Naive thymus-derived CD4-positive, alpha-beta T cell (primary cell): ENCODE measurements at places on chromosomes 7 and 10.

DNA sequence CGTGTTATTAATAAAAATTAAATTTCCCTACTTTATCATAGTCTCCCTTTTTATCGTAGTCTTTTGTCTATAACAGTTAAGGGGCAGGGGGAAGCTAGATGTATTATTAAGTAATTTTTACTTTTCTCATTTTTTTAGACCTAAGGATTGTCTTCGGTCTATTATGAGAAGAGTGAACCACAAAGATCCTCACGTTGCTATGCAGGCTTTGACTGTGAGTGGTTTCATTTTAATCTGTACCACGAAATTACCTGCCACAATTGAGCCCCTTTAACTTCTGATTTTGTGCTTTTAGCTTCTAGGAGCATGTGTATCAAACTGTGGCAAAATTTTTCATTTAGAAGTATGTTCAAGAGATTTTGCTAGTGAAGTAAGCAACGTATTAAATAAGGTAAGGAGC, 40.6 kb downstream of the STAM start:
- no peaks in the 10 kb centered on the region for H3K27me3 ChIP-seq
- no peak overlapping the region for H3K27ac ChIP-seq
- no peaks in the 10 kb centered on the region for H3K4me1 ChIP-seq
- H3K36me3 ChIP-seq: no peaks in the 10 kb centered on the region

GRCh38 chr7:110529175-110529574, 561.8 kb upstream of the LRRN3 start:
- H3K4me1 ChIP-seq: no peaks in the 10 kb centered on the region
- H3K36me3 ChIP-seq: no peaks in the 10 kb centered on the region
- no peaks in the 10 kb centered on the region for H3K27me3 ChIP-seq
- no peak overlapping the region for H3K27ac ChIP-seq
- DNase-seq: no peak
- no peak overlapping the region for H3K4me3 ChIP-seq

DNA sequence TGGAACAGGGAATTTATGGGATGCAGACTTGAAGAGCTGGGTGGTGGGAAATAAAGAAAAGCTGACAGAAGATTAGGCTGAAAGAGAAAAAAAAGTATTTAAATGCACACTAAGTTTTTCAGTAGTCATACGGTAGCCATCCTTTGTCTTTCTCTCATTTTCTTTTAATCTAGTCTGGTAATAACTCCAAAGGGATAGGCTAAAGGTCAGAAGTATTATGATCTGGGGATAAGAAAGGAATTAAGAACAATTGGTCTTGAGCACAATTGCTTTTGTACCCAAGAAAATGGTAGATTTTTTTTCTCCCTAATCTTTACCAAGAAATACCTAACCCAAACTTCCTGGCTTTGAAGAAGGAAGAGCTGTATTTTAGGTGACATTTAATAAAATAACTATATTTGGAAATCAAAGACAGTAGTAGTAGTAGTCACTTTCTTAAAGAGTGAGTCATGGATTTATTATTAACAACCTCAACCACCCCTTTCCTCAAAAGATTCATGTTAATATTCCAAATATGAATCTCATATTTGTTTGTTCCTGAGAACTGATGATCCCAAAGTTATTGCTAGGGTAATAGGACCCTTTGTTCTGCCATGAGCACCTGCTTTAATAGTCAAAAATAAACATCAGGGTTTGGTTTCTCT, 120.2 kb upstream of the ODAD2 start:
- no peaks in the 10 kb centered on the region for H3K27me3 ChIP-seq
- no peak overlapping the region for H3K4me3 ChIP-seq
- H3K4me1 ChIP-seq: no peaks in the 10 kb centered on the region
- no peak overlapping the region for H3K27ac ChIP-seq
- peaks cover 46% of the 10 kb centered on the region for H3K36me3 ChIP-seq
- DNase-seq: no peak

- no peaks in the 10 kb centered on the region for H3K36me3 ChIP-seq
- no peak for DNase-seq
- no peaks in the 10 kb centered on the region for H3K27me3 ChIP-seq
- no peak overlapping the region for H3K27ac ChIP-seq
- H3K4me3 ChIP-seq: no peak overlapping the region
- H3K4me1 ChIP-seq: no peaks in the 10 kb centered on the region
Measured at GRCh38 chr10:112789248-112789647, 160.8 kb upstream of the TCF7L2 start.

DNA sequence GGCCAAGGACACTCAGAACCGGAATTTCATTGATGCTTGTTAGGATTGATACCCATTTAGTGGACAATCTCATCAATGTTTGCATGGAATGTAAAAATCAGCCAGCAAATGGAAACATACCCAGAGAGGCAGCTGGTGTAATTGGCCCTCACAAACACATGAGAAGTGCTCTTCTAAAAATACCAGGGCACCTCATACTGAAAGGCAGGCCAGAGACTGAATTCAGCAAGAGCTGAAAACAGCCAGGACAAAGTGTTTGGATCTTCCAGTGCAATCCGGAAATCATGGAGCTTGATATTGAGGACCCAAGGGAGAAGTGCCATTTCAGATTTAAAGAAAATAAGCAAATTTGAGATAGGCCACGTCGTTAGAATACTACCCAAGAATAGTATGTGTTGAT, 498.6 kb downstream of the GALNT17 start:
- DNase-seq: no peak
- H3K4me3 ChIP-seq: no peak overlapping the region
- H3K27ac ChIP-seq: no peak overlapping the region
- H3K27me3 ChIP-seq: no peaks in the 10 kb centered on the region
- no peaks in the 10 kb centered on the region for H3K4me1 ChIP-seq

GRCh38 chr7:142478479-142479220, 220.8 kb upstream of the PRSS58 start:
- H3K27me3 ChIP-seq: no peaks in the 10 kb centered on the region
- no peak overlapping the region for H3K4me3 ChIP-seq
- H3K4me1 ChIP-seq: peaks cover 13% of the 10 kb centered on the region
- peak overlapping the region; percentile 62 for H3K27ac ChIP-seq

GRCh38 chr7:107506674-107507339, 37.0 kb downstream of the GPR22 start:
- H3K27me3 ChIP-seq: no peaks in the 10 kb centered on the region
- no peaks in the 10 kb centered on the region for H3K4me1 ChIP-seq
- H3K27ac ChIP-seq: no peak overlapping the region
